ENCODE measurements at places on chromosomes 3 and 15.

DNA sequence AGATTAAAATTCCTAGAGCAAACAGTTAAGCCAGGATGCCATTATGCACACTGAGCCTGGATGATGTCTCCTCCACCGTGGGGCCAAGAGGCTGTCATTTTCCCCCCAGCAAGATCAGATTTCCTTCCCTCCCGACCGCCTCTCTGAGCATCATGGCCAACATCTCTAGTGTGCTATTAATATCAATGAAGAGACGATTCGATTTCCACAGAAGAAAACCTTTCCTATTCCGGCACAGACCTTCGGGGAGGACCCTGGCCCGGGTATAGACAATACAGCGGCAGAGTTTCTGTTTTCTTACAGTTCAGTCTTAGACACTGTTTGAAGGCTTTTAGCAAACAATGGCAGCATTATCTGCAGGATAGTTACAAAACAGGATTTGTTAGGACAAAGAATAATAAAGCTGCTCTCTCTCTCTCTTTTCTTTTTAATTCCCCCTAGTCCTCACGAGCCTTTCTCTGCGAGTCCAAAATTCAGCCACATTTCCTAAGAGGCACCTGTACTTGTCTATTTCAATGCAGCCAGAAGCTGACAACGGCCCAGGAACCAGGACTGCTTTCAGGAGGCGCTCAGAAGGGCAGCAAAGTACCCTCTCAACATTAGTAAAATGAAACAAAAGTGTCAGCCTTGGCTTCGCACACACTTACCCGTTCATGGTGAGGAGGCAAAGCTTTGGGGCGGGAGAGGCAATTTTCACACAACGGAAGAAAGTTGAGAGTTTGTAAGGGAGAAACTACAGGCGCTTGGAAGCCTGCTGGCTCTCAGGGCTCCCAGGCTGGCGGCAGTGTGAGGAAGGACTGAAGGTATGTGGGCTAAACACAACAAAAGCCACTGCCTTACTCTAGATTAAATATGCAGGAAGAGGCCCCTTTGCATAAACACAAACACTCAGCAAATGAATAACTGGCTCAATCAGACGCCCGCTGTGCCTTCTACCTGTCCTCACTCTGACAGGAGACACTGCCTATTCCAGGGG, 278.0 kb downstream of the FOXP1 start:
- DNase-seq = peak; percentile 7

DNA sequence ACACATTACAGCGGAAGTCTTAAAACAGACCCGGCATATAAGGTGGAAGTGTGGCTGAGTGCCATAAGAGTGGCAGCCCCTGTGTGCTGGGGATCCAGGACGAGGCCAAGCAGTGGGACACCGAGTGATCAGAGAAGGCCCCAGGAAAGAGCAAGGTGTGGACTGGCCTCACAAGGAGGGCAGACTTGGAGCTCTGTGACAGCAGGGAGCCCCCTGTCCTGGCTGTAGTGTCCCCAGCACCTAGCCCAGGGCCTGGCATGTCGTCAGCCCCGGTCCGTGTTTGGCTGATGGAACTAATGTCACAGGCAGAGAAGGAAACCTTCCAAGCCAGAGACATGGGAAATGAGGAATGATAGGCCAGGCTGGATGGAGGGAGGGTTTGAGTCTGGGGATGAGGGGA, 4.8 kb downstream of the PDIA5 start:
- DNase-seq = no peak

DNA sequence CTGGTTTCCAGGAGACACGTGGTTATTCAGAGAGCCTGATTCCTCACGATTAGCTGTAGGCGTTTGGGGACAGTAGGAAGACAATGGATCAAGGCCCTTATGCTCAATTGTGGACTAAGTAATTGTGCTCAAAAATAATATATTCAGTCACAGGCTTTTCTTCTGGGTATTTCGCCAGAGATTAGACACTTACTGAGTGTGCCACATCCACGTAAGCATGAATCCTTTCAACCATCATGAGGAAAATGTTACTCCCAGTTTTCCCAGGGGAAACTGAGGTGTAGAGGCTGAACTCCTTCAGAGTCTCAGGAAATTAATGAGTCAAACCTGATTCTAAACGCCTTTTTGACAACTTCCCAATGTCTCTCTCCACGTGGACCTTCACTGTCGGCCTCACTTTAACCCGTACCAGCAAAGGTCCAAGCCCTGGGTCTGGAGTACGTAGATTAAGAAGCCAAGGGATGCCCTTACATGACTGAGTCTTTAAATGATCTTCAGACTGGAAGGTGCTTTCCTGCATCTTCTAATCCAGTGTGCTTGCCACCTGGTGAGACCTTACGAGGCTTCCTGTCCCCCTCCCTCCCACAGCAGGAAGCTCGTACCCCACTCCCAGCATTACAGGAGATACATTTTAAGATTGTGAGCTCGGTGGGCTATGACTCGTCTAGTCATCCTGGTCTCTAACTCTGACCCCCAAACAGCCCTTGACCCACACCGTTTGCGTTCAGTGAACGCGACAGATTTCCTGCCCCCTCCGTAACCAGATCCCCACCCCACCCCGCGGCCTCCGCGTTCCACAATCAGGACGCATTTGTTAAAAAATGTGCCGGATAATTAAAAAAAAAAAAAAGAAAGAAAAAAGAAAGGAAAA, 1.7 kb downstream of the PKM start:
- no peak for DNase-seq

DNA sequence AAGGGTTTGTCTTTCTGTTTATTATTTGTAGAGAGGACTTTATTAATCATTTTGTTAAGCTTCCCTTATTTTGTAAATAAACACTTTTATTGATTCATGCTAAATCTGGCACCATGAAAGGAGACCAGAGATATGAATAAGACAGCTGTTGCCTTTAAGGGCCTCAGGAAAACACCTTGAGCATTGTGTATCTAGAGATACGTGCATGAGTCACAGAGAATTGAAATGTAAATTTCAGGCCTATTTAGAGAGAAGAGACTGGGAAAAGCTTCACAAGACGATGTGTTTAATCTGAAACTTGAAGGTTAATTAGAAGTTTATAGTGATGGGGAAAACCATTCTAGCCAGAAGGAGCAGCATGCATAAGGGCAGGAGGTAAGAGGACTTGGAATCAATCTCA, 28.6 kb upstream of the UTS2B start:
- DNase-seq = no peak

GRCh38 chr15:39682366-39682765, 100.3 kb downstream of the FSIP1 start:
- DNase-seq = no peak

All from T-cell (primary cell).